ENCODE measurements at places on chromosomes 12 and 14. TPM values are rescaled to one million over a fixed set of nuclear protein-coding genes. Genes with fewer than 3 reads are reported as not detected.

GRCh38 chr14:40248671-40249070, 816.4 kb upstream of the FBXO33 start:
- no peaks in the 10 kb centered on the region for H3K4me1 ChIP-seq
- H3K36me3 ChIP-seq = no peaks in the 10 kb centered on the region
- H3K4me3 ChIP-seq = no peak overlapping the region

GRCh38 chr14:24913746-24914145, 136.2 kb downstream of the STXBP6 start:
- no peak overlapping the region for H3K27ac ChIP-seq
- H3K4me3 ChIP-seq = no peak overlapping the region
- DNase-seq = no peak
- H3K4me1 ChIP-seq = no peaks in the 10 kb centered on the region
- H3K27me3 ChIP-seq = peaks cover 15% of the 10 kb centered on the region

GRCh38 chr14:64119500-64119899, 174.7 kb downstream of the ESR2 start:
- H3K4me1 ChIP-seq = no peaks in the 10 kb centered on the region
- no peak overlapping the region for H3K4me3 ChIP-seq
- DNase-seq = no peak
- peaks cover 33% of the 10 kb centered on the region for H3K36me3 ChIP-seq

DNA sequence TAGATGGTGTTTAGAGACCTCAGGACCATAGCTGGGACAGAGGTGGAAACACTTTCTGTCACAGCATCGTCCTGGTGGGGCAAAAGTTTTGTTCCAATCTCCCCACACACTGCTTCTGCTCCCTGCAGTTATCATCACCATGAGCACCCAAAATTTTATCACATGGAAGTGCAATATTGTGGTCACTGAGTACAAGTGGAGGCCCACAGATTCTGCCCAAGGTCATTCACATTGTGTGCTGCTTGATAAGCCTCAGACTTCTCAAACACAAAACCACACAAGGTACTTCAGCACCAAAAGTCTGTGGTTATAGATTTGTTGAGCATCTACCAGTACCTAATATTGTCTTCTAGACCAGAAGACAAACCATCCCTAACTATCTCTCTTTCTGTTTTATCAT, 554 bp upstream of the KRT77 start:
- DNase-seq = no peak
- H3K27ac ChIP-seq = no peak overlapping the region
- H3K27me3 ChIP-seq = peaks cover 18% of the 10 kb centered on the region

DNA sequence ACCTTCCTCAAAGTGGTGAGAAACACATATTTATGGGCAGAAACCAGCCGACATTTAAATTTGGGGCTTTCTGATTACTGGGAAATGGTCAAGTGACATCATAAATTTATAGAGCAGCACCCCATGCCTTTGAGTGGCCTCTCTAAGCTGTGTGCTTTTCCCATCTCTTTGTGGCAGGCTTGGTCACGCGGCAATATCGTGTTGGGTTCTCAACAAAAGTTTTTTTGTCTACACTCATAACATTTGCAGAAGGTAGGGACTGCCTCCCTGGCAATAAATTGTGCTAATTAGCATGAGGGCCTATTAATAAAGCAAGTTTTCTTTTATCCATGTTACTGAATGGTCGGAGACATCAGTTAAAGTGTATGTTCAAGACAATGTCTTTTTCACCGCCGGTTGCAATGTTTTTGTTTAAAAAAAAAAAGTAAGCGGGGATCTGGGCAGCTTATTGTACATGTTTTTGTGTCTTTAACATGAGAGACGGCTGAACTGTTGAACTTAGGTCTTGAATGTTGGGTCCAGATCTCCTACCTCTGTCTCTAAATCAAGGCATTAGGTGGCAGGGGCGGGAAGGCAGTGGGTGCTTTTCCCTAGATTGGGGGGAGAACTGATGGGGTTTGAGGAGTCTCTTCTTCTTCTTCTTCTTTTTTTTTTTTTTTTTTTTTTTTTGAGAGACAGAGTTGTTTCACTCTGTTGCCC, 193.3 kb downstream of the PHETA1 start:
- no peak overlapping the region for H3K4me3 ChIP-seq
- no peaks in the 10 kb centered on the region for H3K36me3 ChIP-seq
- peaks cover 26% of the 10 kb centered on the region for H3K27me3 ChIP-seq
- no peak for DNase-seq
- H3K27ac ChIP-seq = no peak overlapping the region

DNA sequence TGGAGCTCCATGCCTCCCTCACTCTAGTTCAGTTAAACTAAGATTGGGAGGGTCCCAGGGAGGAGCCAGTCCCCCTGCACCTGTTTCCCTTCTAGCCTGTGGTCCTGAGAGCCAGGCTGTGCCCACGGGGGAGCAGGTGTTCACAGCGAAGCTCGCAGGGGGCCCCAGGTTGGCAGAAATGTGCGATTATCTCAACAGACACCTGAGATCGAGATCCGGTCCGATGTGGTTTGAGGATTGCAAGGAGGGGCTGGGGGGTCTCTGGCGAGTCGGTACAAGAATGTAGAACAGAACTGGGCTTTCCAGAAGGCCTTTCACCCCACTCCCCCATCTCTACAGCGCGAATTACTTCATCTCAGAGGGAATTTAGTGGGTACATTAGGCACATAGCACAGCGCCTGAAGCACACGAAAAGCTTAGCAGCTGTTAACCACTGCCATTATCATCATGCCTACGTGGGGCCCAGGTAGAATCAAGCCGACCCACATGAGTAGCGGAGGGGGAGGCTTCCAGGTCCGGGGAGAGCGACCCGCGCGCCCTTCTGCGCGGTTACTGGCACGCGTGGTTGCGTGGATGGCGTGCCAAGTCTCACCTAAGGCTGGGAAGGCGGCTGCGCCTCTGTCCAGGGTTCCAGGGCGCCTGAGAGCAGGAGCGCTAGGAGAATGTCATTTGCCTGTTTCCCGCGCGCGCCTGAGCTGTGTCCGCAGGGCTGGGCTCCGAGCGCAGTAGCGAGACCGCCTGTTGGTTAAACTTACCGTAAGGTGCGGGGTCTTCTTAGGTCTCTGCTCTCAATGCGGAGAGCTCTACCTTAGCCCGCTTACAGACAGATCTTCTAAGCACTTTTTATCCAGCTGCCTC, 1539.5 kb upstream of the TMEM132C start:
- no peak for DNase-seq
- H3K36me3 ChIP-seq = no peaks in the 10 kb centered on the region
- H3K27me3 ChIP-seq = peaks cover 8% of the 10 kb centered on the region
- no peaks in the 10 kb centered on the region for H3K4me1 ChIP-seq
- H3K4me3 ChIP-seq = no peak overlapping the region
- no peak overlapping the region for H3K27ac ChIP-seq

DNA sequence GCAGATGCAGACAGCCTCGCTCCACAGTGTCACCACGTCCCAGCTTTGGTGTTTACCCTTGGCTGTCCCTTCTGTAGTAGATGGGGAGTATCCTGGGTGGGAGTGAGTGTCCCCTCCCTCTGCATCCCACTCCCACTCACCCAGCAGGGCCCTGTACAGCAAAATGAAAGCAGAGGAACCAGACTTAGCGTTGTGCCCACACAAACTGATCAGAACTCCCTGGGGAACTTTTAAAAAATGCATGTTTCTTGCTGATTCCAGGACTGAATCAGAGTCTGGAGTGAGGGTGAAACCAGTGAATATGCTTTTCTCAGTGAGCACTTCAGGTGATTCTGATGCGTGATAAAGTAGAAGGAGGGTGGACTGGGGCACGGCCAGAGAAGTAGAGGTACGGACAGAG, 2.9 kb downstream of the ACVRL1 start:
- H3K4me1 ChIP-seq = no peaks in the 10 kb centered on the region
- H3K36me3 ChIP-seq = no peaks in the 10 kb centered on the region
- no peak overlapping the region for H3K27ac ChIP-seq
- peaks cover 26% of the 10 kb centered on the region for H3K27me3 ChIP-seq
- no peak overlapping the region for H3K4me3 ChIP-seq
- DNase-seq = no peak

- peaks cover 19% of the 10 kb centered on the region for H3K4me1 ChIP-seq
- H3K4me3 ChIP-seq = no peak overlapping the region
- no peak overlapping the region for H3K27ac ChIP-seq
- H3K27me3 ChIP-seq = peaks cover 15% of the 10 kb centered on the region
Measured at GRCh38 chr12:106771425-106771824, 3.1 kb upstream of the RIC8B start.

TCL1B gene
- 1.2 TPM for total RNA-seq

PPHLN1 gene
- 95.9 TPM for total RNA-seq

Data from activated B cell treated with CpG ODN at 0.5 μM for 24 hours (primary cell).